ENCODE measurements at places on chromosomes 13 and 19.

- DNase-seq = no peak
Measured at GRCh38 chr13:43401361-43401760, 378.0 kb downstream of the DNAJC15 start.

DNA sequence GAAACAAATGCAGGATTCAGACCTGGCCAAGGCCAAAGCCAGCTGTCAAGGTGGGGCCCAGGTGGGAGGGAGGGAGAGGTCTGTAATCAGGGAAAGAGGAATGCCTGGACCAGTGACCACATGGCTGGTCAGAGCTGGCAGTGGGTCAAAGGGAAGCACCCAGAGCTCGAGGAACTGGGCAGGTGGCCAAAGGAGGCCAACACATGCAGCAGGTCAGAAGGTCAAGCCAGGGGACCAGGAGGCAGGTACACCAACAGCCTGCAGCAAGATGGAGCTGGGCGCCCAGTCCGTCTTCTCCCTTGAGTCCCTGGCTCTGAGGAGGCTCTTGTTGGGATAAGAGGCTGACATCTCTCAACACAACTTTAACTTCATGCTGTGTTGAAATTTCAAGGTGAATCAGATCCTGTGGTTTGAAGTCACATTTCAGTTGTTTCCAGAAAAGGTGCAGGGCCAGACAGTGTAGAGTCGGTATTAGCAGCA lies 17.1 kb downstream of the GPATCH1 start:
- DNase-seq = peak; percentile 29

DNA sequence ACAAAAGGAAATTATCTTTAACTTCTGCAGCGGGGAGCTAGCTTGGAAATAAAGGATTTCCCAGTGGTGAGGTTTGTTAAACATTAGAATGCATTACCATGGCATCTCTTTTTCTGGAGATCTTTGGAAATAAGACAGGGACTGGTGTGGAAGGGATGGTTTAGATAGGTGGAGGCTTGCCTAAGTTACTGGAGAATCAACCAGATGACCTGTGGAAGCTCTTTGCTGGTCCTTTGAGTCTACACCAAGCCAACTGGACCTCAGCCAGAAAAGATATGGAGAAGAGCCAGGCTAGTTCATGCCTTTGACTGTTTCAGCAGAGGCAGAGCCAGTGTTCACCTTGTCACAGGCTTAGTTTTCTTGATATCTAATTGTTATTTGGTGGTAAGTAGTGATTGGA lies 134.7 kb downstream of the KCNRG start:
- DNase-seq = no peak

DNA sequence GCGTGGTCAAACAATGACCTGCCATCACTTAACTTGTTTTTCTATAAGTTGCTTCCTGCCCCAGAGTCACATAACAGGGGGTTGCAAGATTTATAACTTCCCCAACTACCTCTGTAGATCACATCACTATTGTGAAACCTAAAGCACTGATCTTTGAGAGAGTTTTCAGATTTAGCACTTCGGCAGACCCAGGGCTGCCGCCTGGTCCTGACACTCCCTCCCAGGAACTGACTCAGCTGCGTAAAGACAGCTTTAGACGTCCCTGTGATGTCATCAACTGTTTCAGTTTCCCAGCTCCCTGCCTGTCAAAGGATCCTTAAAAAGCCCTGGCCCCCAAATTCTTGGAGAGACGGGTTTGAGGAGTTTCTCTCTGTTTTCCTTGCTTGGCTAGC lies 33.3 kb downstream of the IGFL2 start:
- DNase-seq = no peak

- no peak for DNase-seq
Measured at GRCh38 chr13:51601601-51602565, 17.6 kb downstream of the WDFY2 start.

All from left colon (tissue), 2 donors.